OCI-M1 (cell line): ENCODE measurements at places on chromosomes 2 and 18.

- DNase-seq, result peak; percentile 69
These were observed 336.2 kb downstream of the ZEB2 start for GRCh38 chr2:144183727-144184126.

GRCh38 chr2:67694445-67694844 is 297.3 kb downstream of the ETAA1 start:
- DNase-seq, result no peak

GRCh38 chr2:18483896-18484295 is 76.6 kb downstream of the RDH14 start:
- DNase-seq, result no peak

- DNase-seq, result no peak
These were observed 15.4 kb upstream of the XDH start for GRCh38 chr2:31429759-31430438.

DNA sequence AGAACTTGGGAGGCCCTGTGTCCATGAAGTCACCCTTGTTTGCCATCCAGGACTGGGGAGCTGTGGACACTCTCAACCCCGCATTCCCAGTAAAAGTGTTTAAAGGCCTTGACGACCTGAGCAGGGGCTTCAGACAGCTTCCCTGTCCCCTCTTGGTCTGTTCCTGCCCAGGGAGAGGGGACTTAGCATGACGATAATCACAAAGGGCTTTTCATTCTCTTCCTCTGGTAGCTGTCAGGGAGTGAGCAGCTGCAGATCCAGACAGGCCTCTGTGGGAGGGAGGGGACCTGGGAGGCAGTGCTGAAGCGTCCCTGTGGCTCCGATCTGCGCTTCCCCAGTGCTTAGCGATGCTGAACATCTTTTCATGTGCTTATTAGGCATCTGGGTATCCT is 77.8 kb upstream of the HS6ST1 start:
- DNase-seq, result no peak

GRCh38 chr2:236673823-236674185 is 104.2 kb downstream of the ACKR3 start:
- no peak for DNase-seq

DNA sequence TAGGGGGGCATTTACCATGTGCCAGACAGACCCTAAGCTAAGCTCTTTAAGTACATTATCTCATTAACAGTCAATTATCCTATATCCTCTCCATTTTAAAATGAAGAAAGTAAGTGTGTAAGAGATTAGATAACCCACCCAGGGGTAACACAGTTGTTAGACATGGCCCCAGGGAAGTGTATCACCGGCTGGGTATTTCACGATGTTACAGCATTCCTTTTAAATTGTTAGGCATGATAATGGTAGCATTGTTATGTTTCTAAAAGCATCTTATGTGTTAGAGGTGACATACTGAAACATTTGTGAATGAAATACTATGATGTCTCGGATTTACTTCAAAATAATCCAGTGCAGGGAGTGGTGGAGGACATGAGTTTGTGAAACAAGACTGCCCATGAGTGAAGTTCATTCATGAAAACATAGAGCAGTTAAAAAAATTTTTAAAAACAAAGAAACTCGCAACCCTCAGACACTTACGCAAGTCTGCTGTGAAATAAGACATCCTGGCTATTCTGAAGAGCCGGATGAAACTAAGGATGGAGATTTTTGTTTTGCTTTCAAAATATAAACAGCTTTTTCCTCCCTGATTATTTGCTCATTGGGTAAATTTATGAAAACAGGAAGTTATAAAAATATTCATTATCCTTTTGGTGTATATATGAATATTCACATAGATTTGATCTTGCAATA is 54.9 kb downstream of the IL1RL2 start:
- no peak for DNase-seq

DNA sequence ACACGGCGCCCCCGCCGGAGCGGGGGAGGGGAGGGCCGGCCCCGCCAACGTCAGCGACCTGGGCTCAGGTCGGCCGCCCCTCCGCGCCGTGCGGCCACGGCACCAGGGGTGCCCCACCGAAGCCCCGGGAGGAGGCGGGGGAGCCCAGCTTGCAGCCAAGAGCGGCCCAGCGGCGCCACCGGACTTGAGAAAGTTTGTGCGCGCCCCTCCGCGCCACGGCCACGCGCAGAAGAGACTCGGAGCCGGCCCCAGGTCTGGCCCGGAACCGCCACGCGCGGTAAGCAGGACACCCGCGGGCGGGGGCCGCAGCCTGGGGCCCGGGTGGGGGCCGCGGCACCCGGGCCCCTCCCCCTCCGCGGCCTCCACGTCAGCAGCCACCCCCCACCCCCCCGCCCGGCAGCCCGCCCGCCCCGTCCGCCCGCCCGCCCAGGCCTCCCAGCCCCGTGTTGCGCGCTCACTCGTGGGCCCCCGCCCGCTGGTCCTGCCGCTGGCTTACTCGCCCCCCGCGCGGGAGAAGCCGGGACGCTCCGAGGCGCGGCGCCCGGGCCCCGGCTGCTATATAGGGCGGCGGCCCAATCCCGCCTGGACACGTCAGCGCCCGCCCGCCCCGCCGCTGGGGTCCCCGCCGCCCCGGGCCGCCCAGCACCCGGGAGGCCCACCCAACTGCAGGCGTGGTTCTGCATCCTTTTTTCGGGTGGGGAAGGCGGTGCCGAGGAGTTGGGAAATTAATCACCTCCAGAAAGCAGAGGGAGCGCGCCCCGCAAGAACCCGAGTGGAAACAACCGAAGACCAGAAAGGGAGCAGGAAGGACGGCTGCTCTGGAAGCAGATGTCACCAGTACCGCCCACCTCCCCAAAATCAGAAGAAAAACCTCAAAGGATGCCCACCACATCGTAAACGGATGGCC is 42.9 kb downstream of the HDLBP start:
- DNase-seq, result peak; percentile 56

DNA sequence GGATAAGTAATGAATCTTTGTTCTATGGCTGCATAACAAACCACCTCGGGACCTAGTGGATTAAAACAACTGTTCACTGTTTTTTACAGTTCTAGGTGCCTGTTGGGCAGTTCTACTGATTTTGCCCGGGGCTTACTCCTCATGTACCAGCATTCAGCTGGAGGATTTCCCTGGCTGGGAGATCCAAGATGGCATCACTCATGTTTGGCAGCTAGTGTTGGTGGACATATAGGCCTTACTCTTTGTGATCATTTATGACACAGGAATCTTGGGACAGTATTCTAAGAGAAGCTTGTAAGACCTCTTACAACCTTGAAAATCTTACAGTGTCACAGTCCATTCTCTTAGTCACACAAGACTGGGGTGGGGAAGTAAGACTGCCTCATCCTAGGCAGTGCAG is 4.6 kb downstream of the MARCHF7 start:
- no peak for DNase-seq
